IPS DF 19.7 (cell line): ENCODE measurements at places on chromosomes 5 and 9.

DNA sequence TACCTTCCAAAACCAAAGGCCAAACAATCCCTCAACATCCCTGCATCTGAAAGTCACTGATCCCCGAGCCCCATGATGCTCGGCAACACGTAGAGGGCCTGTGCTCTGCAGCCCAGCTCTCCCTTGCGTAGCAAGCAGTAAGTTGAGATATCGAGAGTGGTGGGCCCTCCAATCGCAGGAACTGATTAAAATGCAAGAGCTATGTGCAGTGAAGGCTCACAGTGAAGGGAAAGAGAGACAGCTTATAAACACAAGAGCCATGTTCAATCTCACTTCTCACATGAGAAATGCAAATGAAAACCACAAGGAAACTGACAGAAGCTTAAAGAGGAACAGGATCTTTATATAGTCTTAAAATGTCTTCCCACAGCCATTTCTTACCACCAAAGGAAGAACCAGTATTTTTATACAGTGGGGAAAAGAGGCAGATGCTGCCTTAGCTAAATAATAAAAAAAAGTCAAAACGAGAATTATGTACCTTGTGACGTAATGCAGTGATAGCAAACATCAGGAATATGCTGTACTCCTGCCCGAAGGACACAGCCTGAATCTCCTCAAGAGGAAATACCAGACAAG, 24.6 kb downstream of the TTF1 start:
- no peak for DNase-seq

GRCh38 chr9:98135558-98135934, 16.5 kb upstream of the TRIM14 start:
- DNase-seq: no peak

- no peak for DNase-seq
These were observed 52.0 kb downstream of the ITGA2 start for GRCh38 chr5:53041071-53041692.

- no peak for DNase-seq
These were observed 4.3 kb upstream of the IFNK start for GRCh38 chr9:27519466-27520465.

GRCh38 chr5:141632650-141633049, 4.0 kb downstream of the HDAC3 start:
- no peak for DNase-seq
